ENCODE measurements at places on chromosomes 11 and 22.

DNA sequence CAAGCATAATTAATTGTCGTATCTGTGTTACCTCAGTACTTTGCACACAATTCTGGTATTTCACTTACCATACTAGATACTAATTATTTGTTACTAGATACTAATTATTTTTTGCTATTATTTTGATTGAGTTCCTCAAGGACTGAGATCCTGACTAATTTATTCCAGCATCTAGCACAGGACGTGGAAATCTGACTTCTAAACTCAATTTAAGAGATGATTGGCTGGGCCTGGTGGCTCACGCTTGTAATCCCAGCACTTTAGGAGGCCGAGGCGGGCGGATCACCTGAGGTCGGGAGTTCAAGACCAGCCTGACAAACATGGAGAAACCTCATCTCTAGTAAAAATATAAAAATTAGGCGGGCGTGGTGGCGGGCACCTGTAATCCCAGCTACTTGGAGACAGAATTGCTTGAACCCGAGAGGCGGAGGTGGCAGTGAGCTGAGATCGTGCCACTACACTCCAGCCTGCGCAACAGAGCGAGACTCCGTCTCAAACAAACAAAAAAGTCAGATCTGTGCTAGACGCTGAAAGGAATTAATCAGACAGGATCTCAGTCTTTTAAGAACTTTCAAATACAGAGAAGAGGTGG is 527 bp upstream of the MRPL48 start:
- DNase-seq: no peak

- DNase-seq: no peak
Measured at GRCh38 chr11:106420048-106420665, 342.7 kb downstream of the AASDHPPT start.

- no peak for DNase-seq
Measured at GRCh38 chr22:25100948-25101347, 98.7 kb upstream of the CRYBB3 start.

- DNase-seq: no peak
Measured at GRCh38 chr11:120605469-120605868, 93.9 kb downstream of the GRIK4 start.

DNA sequence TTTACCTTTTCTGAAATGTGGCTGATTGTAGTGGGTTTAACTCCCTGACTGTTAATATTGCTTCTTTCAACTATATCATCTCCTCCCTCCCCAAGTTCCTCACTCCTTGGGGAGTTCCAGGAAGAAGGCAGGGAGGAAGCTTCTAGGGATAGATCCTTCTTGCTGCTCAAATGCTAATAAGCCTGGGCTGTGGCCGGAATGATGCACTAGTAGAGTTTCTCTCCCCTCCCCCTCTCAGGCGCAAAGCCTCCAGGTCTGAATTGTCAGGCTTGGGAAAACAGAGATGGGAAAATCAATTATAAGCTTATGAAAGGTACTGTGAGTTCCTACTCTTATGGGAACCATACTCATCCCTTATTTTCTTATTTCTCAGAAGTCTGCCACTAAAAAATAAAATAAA is 30.8 kb downstream of the FEZ1 start:
- DNase-seq: no peak

GRCh38 chr11:129302386-129303101 is 73.1 kb upstream of the BARX2 start:
- DNase-seq: no peak

Measured in DMS79 (cell line).